ENCODE measurements at places on chromosomes 5 and 9.

GRCh38 chr5:172562443-172562842 lies 78.6 kb upstream of the NEURL1B start:
- DNase-seq, result no peak

- DNase-seq, result no peak
These were observed 391.3 kb downstream of the SLCO4C1 start for GRCh38 chr5:101904736-101905135.

GRCh38 chr9:99563364-99563763 lies 258.3 kb upstream of the NR4A3 start:
- DNase-seq, result no peak

- DNase-seq, result no peak
These were observed 83.4 kb upstream of the CTSL start for GRCh38 chr9:87642330-87643106.

- DNase-seq, result no peak
These were observed 10.7 kb downstream of the CD14 start for GRCh38 chr5:140622301-140622700.

DNA sequence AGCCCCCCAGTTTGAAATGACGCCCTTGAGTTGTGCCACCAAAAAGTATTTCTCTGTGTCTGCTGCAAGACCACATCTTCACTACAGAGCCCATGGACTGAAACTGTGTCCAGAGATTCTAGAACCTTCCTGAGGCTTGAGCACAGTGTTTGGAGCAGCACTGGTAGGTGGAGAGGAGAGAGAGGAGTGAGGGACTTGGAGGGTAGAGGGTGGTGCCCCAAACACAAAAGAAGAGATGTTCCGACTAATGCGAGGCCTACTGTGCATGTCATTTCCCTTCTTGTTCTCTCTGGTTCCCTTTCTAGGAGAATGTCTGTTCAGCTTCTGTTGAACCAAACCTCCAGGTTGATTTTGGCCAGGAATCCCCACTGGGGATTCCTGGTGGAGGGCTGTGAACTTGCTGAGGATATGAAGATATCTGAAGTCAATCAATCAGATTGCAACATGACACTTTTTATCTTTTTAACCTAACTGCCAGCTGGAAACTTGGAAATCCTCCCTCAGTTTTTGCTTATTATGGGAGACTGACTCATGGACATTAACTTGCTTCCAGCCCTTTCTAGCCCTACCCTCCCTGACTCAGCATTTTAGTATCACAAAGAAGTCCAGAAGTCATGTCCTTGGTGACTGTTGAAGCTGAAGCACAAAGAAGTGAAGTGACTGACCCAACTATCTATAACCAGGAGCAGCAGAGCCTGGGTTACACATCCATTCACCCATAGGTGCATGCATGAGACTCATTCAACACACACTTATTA lies 154.5 kb downstream of the NR3C1 start:
- no peak for DNase-seq

- DNase-seq, result no peak
These were observed 19.2 kb upstream of the TXNDC8 start for GRCh38 chr9:110356639-110357395.

GRCh38 chr9:127384901-127385300 lies 12.1 kb upstream of the SLC2A8 start:
- DNase-seq, result no peak

- DNase-seq, result no peak
These were observed 233.6 kb downstream of the EFNA5 start for GRCh38 chr5:107437154-107437553.

Data from stimulated activated CD4-positive, alpha-beta T cell treated with anti-CD3 and anti-CD28 coated beads, Interleukin-15, amount 100 ng/mL, for 24 hours (primary cell).